GM23338 (cell line): ENCODE measurements at places on chromosomes 11 and 22. TPM values are rescaled to one million over a fixed set of nuclear protein-coding genes. Genes with fewer than 3 reads are reported as not detected.

The PRAME gene
- total RNA-seq = not detected in 2 replicates

The OR52E8 gene
- 0.21 TPM in 1 of 2 replicates, not detected in the other for total RNA-seq

The ARFGAP3 gene
- total RNA-seq = 17.7 and 19.1 TPM in 2 replicates

GRCh38 chr11:65899356-65900124 lies 648 bp downstream of the FOSL1 start:
- peak; percentile 67 for DNase-seq

DNA sequence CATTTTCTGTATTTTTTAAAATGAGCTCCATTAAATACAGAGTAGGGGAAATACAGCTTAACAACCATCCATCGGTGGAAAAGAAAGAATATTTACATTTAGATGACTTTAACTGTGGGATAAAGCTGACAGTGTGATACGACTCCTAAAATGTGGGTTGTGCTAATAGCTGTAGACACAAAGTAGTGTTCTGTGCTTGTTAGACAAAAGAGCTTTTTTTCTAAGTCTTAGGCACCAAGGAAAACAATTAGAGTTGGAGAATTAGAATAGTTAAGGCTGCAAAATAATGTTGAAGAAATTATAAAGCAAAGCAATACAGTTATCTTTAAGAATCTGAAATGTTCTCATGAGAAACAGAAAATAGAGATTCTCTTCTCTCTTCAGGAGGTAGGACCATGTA lies 307.7 kb upstream of the KIRREL3 start:
- no peak for DNase-seq

DNA sequence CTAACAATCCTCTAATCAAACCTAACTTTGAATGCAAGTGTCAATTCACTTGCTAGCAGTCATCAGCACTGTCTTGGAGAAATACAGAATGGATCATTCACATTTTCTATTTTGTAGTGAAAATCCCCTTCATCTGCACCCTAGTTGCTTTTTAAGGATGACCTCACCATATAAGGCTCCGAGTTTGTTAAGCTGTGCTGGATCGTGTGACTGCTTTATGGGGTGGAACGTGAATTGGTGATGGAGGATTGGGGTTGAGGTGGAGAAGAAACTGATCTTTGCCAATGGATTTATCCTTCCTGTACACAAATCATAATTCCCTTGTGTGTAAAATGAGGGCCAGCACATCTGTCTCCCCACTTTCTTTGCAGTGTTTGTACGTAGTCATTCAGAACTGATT lies 85.6 kb upstream of the TBCEL start:
- no peak for DNase-seq
